ENCODE measurements at places on chromosomes 2 and 18.

DNA sequence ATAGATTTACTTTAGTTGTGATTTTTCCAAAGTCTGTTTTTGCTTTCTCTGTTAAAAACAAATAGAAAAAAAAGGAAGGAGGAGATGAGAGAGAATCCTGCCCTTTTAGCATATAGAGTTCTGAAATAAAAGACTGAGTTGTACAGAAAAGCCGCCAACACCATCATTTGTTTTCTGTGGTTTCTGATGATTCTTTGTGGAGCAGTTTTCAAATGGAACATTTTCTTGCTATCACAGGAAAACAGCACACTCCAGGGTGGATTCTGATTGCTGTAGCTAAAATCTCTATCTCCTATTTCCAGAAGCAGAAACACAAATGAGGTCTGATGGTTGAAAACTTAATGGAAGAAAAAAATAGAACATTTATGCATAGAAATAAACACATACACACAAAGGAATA, 144.6 kb upstream of the L3MBTL4 start:
- no peak for DNase-seq

GRCh38 chr18:55262021-55262560, 302.8 kb upstream of the CCDC68 start:
- no peak for DNase-seq

GRCh38 chr2:44360749-44361329, 455 bp downstream of the PREPL start:
- DNase-seq, result no peak

- DNase-seq, result no peak
These were observed 43.9 kb downstream of the ST6GAL2 start for GRCh38 chr2:106841886-106842645.

DNA sequence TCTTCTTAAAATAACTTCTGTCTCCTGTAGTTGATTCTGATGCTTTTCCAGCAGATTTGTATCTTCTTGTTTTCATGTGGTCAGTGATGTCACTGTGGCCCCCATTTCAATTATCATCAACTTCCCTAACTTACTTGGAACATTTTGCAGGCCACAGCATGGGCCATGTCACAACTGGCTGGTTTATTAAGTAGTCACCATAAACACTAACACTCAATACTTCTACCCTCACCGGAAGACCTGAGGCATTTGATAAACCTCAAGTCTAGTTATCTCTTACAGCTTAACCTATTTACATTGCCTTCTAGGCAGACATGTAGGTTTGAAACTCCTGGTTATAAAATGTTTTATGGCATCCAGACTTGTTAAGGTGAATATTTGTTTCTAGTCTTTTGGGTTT, 37.4 kb upstream of the PROKR1 start:
- DNase-seq, result no peak

DNA sequence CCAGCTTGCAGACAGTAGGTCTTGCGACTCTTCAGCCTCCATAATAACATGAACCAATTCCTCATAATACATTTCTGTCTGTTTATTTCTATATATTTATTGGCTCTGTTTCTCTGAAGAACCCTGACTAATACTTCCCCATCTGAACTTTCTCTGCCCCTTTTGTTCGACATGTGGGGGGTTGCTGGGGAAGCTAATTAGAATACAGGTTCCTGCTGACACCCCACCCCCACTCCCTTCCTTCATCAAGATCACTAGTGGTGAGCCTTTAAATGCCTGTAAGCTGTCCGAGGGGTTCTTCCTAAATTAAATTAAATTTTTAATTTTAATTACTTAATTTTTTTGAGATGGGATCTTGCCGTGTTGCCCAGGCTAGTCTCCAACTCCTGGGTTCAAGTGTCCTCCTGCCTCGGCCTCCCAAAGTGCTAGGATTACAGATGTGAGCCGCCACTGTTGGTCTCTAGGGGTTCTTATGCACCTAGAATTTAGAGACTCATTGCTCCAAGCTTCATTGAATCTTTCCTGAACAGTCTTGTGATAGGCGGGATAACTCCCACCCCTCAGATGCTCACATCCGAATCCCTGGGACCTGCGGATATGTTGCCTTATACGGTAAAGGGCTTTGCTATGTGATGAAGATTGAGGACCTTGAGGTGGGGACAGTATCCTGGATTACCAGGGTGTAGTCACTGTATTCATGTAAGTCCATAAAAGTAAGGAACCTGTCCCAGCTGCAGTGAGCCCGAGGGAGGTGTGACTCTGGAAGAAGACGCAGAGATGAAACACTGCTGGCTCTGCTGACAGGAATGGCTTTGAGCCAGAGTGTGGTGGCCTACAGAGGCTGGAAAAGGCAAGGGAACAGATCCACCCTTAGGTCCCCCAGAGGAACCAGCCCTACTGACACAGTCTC, 26.2 kb downstream of the HPCAL1 start:
- no peak for DNase-seq

DNA sequence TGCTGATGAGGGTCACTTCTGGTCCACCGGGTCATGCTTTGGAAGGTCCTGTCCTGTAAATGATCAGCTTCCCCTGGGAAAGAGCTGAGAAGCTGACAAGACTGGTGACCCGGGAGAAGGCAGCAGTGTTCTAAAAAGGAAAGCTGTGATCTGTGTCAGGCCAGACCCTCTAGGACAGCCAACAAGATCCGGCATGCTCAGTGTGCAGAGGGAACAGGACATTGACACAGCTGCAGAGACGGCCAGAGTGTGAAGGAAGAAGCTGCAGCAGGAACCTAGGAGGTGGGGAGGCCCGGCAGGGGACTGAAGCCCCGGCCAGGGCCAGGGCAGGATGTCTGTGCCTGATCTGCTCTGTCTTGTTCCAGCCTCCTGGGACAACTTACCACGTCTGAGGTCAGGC, 372.7 kb upstream of the ID2 start:
- no peak for DNase-seq

DNA sequence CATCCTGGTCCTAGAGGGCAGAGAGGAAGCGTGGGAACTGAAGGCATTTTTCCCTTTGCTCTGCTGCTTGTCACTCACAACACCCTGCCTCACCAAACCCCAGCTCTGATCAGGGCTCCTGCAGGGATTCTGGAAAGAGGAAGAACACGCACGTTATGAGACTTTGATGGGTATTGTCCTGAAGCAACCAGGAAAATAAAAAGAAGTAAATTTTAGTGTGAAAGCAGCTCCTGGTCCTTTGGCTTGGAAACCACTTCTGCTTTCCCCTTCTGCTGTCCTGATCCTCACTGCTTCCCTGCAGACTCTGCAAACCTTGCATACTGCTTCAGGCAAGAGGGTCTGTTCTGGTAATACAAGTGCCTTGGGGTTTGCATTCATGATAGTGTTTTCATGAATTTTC, 164.1 kb downstream of the SLC8A1 start:
- no peak for DNase-seq

GRCh38 chr2:46780801-46781445, 134.7 kb downstream of the MCFD2 start:
- DNase-seq, result no peak

- DNase-seq, result no peak
These were observed 379.7 kb downstream of the PTPRM start for GRCh38 chr18:7946734-7947377.

DNA sequence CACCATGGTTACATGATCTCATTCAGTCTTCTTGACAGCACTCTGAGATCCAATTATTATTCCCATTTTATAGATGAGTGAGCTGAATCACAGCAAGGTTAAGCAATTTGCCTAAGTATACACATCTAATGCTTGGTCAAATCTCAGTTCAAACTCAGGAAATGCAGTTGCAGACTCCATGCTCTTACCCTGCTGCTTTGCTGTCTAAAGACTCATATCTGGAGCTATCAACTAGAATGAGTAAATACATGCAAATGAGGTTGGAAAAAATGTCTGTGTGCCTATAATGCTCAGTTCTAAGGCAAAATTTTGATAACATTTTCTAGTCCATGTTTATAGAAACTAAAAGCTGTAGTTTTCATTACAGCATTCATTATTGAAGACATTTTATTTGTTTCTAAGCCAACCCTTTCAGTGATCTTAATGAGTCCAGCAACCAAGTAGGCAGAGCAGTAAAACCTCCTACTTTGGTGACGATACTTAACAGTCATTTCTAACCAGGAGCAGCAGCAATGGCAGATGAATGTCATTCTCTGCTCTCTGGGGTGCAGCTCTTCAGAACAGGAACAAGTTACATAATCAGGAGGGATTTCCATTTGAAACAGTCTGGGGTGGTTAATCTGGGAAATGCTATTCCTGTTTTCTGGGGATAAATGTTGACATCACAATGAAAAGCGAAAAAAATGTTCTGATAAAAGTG, 396.8 kb upstream of the UBE2E3 start:
- DNase-seq, result no peak

DNA sequence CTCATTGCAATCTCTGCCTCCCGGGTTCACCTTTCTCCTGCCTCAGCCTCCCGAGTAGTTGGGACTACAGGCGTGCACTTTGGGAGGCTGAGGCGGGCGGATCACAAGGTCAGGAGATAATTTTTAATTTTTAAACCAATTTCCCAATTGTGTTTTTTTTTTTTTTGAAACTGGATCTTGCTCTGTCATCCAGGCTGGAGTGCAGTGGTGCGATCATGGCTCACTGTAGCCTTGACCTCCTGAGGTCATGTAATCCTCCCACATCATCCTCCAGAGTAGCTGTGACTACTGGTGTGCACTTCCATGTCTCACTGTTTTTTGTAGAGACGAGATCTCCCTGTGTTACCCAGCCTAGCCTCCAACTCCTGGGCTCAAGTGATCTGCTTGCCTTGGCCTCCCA, 49.3 kb downstream of the GLS start:
- no peak for DNase-seq

DNA sequence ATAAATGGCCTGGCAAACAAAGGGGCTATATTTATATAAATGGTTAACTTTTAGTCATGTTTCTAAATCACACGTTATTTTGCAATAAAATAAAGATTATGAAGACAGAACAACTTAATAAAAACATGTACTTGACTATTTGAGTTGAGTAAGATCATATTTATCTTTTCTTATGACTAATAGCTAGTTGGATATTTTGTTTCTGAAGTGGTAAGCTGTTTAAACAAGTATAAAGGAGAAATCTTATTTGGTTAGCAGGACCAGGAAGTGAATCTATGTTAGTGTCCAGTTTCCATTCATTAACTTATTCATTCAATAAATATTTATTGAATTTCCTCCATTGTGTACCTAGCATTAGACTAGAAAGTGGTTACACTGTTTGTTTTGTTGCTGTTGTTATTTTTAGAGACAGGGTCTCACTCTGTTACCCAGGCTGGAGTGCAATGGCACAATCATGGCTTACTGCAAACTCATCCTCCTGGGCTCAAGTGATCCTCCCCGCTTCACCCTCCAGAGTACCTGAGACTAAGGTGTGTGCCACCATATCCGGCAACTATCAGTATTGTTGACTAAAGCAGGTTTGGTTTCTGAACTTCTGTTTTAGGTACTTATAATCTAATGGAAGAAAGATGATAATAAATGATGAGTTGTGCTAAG, 312.6 kb downstream of the DPP10 start:
- DNase-seq, result no peak

GRCh38 chr2:241088791-241089732, 13.0 kb downstream of the MTERF4 start:
- no peak for DNase-seq

DNA sequence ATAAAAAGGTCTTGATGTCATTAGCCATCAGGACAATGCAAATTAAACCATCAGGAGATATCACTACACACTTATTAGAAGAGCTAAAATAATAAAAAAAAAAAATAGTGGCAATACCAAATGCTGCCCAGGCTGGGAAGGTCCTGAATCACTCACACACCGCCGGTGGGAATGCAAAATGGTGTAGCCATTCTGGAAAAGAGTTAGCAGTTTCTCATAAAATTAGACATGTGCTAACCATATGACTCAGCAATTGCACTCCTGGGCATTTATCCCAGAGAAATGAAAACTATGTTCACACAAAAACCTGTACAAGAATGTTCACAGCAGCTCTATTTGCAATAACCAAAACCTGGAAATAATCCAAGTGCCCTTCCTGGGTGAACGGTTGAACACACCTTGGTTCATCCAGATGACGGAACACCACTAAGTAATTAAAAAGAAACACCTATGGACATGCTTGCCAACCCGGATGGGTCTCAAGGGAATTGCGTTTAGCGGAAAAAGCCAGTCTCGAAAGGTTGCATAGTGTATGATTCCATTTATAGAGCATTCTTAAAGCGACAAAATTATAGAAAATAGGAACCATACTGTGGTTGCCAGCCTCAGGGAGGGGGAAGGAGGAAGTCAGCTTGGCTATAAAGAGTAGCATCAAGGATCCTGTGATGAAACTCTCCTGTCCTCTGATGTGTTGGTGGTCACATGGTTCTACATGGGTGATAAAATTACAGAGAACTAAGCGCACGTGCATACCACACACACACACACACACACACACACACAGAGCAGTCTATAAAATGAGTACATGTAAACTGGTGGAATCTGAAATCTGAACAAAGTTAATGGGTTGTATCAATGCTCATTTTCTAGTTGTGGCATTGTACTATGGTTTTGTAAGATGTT, 4.6 kb downstream of the MBP start:
- DNase-seq, result peak; percentile 78

DNA sequence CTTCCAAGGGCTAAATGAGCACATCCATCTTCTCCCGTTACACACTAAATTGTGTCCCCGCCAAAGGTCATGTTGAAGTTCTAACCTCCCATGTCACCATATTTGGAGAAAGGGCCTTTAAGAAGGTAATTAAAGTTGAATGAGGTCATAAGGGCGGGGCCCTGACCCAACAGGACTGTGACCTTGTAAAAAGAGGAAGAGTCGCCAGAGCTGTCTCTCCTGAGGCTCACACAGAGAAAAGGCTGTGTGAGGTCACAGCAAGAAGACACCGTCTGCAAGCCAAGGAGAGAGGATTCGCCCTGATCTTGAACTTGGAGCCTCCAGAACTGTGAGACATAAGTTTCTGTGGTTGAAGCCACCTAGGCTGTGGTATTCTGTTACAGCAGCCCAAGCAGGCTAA, 24.1 kb downstream of the TRABD2A start:
- no peak for DNase-seq

GRCh38 chr2:95231723-95232122, 24.4 kb downstream of the ZNF892 start:
- DNase-seq, result peak; percentile 65

Data from activated effector memory CD4-positive, alpha-beta T cell treated with anti-CD3 and anti-CD28 coated beads, Interleukin-2, amount 50 U/mL, for 16 hours (primary cell).